ENCODE measurements at places on chromosomes 6 and 20. TPM values are rescaled to one million over a fixed set of nuclear protein-coding genes. Genes with fewer than 3 reads are reported as not detected.

MACROD2 gene
- 7.3 TPM for total RNA-seq

ELOVL2 gene
- 0.18 TPM for total RNA-seq

SPATS1 gene
- total RNA-seq, result not detected

ZNF512B gene
- 6.3 TPM for total RNA-seq

ZFP57 gene
- not detected for total RNA-seq

DNA sequence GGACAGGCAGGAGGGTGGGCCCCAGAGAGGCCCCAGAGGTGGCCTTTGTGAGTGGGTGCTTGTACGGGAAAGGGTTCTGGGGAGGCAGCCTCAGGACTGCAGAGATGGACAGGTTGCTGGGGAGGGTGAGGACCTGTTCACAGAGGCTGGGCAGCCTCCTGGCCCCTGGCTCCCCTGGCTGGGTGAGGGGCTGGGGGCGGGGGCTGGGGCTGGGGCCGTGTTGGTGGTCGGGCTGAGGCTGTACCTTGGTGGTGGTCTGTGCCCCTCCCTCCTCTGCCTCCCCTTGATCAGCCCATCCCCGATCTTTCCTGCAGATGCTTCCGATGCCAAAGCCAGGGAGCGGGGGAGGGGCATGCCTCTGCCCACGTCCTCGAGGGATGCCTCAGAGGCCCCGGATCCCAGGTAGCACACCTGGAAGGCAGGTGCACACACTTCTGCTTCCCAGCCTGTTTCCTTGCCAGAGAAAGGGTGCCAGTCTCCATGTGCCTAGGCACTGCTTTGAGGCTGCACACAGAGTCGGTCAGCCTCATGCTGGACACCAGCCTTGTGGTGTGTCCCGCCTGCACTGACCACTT lies 4.8 kb downstream of the TCEA2 start:
- DNase-seq, result no peak

- no peak for DNase-seq
Measured at GRCh38 chr20:51176876-51177275, 154.0 kb upstream of the KCNG1 start.

- no peak for DNase-seq
Measured at GRCh38 chr6:45047573-45047972, 280.6 kb upstream of the RUNX2 start.

- no peak for DNase-seq
Measured at GRCh38 chr20:51613580-51613979, 71.1 kb upstream of the NFATC2 start.

- no peak for DNase-seq
Measured at GRCh38 chr20:58622671-58623578, 28.2 kb upstream of the STX16 start.

DNA sequence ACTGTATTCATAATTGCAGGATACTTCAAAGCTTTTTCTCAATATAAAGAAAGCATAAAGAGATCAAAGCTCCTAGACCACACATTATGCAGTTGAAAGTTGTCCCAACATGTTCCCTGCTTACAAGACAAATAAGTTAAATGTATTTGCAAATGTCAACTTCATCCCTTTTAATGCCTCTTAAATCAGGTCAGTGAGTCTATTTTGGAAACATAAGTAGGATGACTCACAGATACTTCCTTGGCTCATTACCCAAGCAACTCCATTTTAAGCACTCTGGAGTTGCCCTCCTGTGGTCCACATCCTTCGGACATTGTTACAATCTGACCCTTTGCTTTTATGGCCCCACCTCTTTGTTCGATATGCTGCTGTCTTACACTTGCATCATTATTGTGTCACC lies 162.0 kb downstream of the FAXC start:
- DNase-seq, result no peak

DNA sequence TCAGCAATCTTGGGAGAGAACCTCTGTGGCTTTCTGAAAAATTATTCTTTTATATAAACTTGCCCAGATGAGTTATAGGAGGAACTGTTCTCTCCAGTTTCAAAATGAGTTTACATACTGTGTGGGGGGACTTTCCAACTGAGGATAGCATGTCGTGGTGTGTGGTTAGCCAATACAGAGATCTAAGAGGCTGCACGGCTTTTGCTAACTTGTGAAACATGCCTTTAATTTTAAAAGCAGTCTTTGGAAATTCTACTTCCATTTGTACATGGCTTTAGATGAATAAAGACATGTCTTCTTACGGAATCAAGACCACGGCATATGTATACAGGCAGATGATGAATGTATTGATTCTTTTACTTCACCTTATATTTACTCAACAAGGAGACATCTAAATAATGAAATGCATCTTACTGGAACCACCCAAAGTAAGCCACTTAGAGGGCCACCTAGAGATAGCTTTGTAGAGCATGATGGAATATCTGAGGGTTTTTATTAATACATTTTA lies 39.8 kb downstream of the HIVEP1 start:
- DNase-seq, result no peak

- DNase-seq, result no peak
Measured at GRCh38 chr6:138657065-138657425, 116.5 kb upstream of the CCDC28A start.

DNA sequence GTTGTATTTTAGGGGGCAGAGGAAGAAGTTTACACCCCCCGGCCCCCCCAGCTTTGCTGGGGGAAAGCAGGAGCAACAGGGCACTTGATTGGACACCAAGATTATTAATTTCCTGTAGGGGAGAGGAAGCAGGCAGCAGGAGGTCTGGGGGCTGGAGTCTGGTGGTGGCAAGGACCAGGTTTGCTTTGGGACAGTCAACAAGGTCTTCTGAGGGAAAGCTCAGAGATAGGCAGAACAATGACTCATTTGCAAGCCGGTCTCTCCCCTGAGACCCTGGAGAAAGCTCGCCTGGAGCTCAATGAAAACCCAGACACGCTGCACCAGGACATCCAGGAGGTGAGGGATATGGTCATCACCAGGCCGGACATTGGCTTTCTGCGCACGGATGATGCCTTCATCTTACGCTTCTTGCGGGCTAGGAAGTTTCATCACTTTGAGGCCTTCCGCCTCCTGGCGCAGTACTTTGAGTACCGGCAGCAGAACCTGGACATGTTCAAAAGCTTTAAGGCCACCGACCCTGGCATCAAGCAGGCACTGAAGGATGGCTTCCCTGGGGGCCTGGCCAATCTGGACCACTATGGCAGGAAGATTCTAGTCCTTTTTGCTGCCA lies 1.6 kb downstream of the CLVS2 start:
- DNase-seq, result no peak

GRCh38 chr6:14468647-14469321 lies 351.2 kb downstream of the CD83 start:
- DNase-seq, result no peak

DNA sequence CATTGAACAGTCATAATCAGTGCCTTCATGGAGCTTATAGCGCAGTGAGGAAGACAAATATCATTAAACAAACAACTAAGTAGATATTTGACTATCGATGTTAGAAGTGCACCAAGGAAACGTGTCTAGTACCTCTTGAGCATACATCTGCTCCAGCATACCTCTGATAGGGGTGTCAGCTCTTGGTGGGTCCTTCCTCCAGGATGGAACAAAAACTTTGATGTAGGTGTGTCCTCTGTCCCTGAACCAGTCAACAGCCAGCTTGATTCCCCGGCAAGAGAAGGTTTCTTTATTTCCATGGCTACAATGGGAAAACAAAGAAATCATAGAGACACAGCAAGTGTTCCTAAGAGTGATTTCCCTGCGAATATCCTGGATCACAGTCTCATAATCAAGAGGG lies 23.1 kb downstream of the ZC3H12D start:
- no peak for DNase-seq
